ENCODE measurements at places on chromosomes 5 and 9.

GRCh38 chr5:532521-533242 is 8.4 kb upstream of the SLC9A3 start:
- no peak for DNase-seq

- DNase-seq, result no peak
Observed at GRCh38 chr5:121090822-121091221, 626.7 kb downstream of the PRR16 start.

DNA sequence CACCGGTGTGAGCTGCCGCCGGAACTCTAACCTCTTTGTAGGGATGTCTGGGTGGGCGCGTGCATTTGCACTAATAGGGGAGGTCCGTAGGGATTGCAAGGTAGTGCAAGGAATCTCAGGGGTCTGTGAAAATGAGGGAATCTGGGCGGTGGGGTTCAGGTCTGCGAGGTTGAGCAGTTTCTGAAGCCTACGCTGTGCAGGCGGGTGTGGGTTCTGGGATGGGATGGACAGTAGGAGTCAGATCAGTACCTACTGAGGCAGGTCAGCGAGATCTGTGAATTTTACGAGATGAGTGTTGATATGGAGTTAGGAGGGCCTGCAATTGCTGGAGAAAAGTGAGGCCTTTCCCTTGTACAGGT is 856 bp upstream of the ATOSB start:
- DNase-seq, result no peak

GRCh38 chr5:137223324-137224295 is 275.5 kb downstream of the SPOCK1 start:
- no peak for DNase-seq

GRCh38 chr5:67770431-67771025 is 445.0 kb upstream of the PIK3R1 start:
- DNase-seq, result no peak

DNA sequence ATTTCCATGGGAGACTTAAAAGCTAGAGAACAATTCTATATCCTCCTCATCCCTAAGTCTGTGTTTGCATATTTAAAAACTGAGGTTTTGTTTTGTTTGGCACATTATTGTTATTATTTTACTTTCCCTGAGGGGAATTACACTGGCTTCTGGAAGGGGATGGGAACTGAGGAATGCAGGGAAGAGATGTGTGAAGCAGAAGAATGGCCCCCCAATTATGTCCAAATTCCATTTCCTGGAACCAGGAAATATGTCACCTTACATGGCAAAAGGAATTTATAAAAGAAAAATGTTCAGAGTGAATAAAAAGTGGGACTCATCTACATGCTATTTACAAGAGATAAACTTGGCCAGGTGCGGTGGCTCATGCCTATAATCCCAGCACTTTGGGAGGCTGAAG is 129.8 kb downstream of the MARCHF11 start:
- DNase-seq, result no peak

- DNase-seq, result no peak
Observed at GRCh38 chr9:115313545-115313944, 195.6 kb upstream of the TNC start.

DNA sequence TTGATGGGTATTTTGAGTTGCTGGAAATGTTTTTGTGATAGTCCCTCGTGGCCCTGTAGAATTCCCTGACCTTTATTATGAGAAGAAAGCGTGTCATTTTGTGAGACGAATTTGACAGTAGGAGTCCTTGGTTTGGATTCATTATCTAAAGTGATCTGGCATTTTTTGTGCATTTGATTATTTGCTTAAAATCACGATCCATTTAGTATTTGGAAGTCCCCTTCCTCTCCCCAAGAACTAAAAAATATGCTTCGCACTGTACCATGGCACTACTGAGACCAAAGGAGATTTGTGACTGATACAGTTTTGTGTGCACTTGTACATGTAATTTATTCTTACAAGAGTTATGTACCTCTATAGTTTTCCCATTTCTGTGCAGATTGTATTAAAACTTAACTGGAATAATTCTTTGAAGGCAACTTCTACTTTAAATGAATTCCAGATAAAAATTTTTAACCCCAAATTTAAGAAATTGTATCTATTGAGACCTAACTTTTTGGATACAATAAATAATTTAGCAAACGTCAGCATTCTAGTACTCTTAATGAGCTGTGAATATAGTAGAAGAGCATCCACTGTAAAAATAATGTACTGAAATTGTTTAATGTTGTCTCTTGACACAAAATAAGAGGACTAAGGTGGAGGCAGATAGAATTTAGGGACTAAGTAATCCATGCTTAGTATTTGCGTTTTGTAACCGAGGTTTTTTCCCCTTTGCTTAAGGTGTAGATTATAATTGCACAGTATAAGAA is 2.1 kb downstream of the MAP3K1 start:
- no peak for DNase-seq

GRCh38 chr9:12091865-12092527 is 601.2 kb upstream of the TYRP1 start:
- DNase-seq, result peak; percentile 57
